CD4-positive, alpha-beta T cell treated with Interleukin-21 for 1 hour (primary cell): ENCODE measurements at places on chromosomes 4 and X.

- DNase-seq: no peak
These were observed 2.8 kb downstream of the FGFBP1 start for GRCh38 chr4:15935504-15936402.

DNA sequence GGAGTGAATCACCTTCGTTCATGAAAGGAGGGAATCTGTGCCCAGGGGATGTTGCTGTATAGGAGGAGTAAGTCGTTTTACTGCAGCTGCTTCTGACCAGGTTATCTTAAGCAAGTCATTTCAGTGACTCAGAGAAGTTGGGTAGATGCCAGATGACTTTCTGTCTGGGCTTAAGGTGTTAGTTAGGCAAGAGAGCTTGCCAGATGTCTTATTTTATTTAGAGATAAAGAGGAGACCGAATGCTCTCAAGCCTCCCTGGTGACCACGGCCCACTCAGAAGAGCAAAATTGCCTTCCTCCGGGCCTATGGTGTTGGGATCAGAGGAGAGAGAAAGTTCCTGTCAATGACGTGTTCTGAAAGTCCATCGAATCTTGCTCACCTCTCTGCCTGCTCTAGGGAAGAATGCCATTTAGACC lies 16.3 kb upstream of the ZNF827 start:
- DNase-seq: no peak

DNA sequence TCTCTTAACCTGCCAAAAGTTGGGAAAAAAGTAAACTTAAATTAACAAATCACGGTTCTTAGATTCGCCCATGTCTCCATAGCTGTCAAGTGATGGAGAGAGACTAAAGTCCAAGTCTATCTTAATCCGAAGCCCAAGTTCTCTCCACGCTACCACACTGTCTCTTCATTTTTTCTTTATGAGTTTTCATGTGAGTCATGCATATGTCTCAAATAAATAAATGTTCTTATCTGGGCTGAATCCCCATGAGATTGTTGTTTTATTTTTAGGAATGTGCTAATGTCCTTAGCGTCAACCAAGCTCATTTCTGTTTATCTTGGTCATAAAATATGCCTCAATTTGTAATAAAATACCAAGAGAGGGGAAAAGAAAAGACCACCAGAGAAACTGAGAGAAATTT lies 169.3 kb downstream of the RCHY1 start:
- no peak for DNase-seq

DNA sequence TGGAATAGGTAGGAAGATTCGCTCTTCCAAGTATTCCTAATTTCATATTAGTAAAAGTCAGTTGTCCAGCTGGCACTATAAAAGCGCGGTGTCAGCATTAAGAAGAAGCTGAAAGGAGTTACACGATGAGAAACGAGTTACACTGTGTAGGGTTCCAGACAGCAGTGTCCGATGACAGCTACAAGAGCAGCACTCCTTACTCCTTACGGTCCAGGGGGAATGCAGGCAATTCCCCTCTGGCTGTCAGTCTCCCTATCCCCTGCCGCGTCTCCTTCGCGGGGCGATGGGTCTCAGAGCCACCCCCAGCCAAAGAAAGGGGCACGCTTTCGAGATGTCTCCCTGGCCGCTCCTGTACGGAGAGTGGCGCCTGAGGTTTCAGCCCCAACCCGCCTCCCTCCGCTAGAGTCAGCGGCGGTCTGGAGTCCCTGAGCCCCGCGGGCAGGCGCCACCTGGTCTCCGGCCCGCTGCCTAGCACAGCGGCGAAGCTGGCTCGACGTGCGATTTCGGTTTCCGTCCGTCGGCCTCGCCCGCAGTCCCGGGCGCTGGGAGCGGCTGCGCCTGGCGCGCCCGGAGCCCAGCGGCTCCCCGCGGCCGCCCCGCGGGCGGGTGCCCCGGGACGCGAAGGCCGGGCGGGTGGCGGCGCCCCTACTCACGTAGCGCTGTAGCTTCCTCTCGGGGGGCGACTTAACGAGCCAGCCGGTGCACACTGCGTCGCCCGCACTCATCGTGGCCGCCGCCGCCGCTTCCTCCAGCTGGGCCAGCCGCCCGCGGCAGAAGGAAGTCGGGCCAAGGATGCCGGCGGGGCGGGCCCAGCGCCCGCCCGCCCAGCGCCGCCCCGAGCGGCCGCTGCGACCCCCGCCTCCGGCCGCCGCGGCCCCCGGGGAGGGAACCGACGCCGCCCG lies at the start of gene GAB3:
Gene GAB3, minus strand, starts transcription at position 777 of the 902 bp plus-strand sequence. Its CDS starts 52 bp downstream, at position 725.
- DNase-seq: peak; percentile 50

DNA sequence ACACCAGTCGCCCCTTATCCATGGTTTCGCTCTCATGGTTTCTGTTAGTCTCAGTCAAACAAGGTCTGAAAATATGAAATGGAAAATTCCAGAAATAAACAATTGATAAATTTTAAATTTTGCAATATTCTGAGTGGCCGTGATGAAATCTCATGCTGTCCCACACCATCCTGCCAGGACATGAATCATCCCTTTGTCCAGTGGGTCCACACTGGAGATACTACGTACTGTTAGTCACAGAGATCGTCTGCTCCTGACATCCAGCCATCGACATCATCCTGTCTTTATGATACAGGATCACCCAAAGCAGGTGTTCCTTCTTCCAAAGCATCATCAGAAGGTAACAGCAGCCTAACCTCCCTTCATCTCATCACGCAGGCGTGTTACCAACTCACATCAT lies 76.5 kb upstream of the MSX1 start:
- DNase-seq: no peak

- no peak for DNase-seq
These were observed 4.6 kb downstream of the BMPR1B start for GRCh38 chr4:94762326-94762725.

- no peak for DNase-seq
These were observed 57.0 kb upstream of the PROM1 start for GRCh38 chr4:16140879-16141249.

DNA sequence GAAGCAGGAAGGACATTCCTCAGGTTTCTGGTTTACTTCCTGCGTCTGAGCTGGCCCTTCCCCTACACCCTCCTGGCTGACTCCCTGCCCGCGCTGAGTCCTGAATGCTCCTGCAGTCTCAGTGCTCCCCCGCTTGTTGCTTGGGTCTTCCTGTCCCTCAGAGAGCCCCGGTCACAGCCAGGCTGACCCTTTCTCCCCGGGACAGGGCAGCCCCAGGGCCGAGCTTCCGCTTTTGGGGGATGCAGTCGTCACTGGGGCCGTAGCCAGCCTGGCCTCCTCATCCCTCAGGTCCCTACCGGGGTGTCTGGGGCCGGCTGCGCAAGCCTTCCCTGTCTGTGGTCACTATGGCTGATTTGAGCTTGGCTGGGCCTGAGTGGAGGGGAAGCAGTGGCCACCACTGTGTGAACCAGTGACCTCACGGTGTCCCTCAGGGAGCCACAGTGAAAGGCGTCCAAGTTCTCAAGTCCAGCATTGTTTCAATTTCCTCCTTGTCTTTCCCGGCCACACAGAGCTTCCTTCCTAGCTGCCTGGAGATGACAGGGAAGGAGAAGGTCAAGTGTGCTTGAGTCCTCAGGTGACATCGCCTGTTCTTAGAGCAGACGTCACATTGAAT lies 34.1 kb upstream of the ASMTL start:
- no peak for DNase-seq

GRCh38 chrX:22155126-22155525 lies 117.6 kb upstream of the CBLL2 start:
- no peak for DNase-seq
